ENCODE measurements at places on chromosomes 11 and 22.

DNA sequence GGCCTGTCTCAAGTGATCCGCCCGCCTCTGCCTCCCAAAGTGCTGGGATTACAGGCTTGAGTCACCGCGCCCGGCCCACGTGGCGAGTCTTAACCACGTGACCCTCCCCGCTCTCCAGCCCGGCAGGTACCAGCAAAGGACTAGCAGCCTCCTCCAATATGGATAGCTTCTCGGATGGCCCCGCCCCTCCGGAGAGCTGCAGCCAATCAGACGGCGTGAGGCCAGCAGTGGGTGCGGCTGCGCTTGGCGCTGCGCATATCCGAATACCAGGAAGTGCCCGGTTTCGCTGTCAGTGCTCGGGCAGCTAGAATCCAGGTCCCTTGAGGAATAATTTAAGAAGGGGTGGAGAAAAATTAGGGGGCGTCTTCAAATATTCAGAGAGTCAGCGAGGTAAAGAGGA is 14.7 kb upstream of the PISD start:
- DNase-seq, result peak; percentile 26

DNA sequence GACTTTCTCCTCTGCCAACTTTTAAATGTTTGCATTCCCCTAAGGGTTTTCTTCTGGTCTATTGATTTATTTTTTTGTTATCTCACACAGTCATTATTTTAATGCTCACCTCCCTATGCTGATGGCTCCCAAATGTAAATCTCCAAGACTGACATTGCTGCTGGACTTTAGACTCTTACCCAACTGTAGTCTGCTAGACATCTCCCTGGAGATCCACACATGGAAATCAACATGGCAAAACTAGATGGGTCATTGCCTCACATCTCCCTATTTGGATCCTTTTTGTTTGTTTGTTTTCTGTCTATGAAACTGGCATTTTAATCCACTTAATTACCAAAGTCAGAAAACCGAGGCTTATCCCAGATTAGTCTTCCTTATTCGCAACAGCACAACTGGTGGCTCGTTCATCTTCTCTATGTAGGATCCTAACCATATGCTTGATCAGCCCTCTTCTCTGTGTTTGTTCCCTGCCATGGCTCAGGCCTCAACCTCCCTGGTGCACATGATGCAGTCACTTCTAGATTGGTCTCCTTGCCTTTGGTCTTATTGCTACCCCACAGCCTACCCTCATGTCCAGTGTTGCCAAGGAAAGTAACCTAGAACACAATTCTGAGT is 37.3 kb downstream of the SC5D start:
- DNase-seq, result no peak

- DNase-seq, result no peak
Measured at GRCh38 chr11:69216647-69217051, 60.9 kb downstream of the SMIM38 start.

- DNase-seq, result no peak
Measured at GRCh38 chr11:37406651-37407050, 808.6 kb upstream of the RAG2 start.

- DNase-seq, result no peak
Measured at GRCh38 chr11:11982461-11982860, 26.0 kb downstream of the DKK3 start.

Data from NCI-H2107 (cell line).